ENCODE measurements at places on chromosomes 7 and 10.

DNA sequence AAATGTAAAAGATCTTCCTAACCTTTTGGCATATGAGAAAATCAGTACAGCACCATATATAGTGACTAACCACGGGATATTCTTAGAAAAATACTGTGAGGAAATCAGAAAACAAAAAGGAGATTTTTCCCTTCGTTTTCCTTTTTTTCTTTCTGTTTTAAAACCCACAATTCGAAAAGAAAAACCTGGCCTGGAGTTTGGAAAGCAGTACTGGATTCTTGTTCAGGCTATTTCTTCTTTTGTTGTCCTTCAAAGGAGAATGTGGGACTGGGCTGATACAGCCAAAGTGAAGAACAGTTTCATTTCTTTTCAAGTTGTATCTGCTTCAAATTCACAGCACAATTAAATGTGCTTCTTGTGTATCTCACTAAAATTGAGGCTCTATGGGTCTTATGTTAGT is 156.8 kb upstream of the PHYHIPL start:
- no peak for DNase-seq

DNA sequence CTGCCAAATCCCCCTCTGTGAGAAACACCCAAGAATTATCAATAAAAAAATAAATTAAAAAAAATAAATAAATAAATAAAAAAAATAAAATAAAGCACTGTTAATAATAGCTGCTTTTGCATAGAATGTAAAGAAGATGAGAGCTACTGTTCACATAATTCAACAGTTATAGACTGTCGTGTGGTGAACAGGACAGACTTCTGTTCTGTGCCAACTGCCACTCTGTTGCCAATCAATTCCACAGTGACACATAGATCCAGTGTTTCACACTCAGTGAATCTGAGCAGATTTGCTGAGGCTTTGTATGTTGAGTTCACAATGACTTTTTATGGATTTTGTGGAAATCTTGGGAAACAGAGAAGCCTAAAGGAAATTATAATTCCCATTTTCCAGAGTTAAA is 14.9 kb downstream of the ARHGAP19 start:
- DNase-seq = no peak

DNA sequence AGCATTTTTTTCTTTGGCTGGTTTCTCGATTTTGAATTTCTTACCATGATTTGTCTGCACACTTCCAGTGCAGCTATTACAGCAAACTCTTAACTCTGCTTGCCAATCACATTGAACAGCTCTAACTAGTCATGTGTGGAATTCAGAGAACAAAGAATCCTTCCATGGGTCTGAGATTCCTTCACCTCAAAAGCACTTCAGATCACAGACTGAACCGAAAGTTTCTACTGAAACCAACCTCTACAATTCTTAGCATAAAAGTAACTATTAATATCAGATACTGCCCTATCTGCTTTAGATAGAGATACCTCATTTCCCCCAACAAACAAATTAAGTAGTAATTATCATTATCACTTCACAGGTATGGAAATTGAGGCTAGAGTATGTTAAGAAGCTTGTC is 56.5 kb upstream of the SP4 start:
- DNase-seq = no peak

GRCh38 chr7:144812379-144813283 is 23.2 kb downstream of the TPK1 start:
- DNase-seq = no peak

DNA sequence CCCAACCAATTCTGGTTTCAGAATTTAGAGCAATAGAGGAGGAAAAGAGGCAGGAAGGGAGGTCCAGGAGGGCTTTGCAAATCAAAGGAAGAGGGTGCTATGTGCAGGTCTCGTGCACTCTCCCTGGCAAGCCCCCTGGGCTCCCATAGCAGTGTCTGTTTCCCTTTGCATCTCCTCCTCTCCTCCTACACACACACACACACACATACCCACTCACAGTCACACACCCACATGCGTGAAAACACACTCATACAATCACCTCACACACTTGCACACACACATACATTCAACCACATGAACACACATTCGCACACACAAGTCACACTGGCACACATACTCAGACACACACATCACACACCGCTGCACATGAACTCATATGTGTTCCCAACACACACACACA is 105.3 kb downstream of the OAT start:
- no peak for DNase-seq

GRCh38 chr7:20952916-20953315 is 166.2 kb upstream of the SP8 start:
- DNase-seq = no peak

DNA sequence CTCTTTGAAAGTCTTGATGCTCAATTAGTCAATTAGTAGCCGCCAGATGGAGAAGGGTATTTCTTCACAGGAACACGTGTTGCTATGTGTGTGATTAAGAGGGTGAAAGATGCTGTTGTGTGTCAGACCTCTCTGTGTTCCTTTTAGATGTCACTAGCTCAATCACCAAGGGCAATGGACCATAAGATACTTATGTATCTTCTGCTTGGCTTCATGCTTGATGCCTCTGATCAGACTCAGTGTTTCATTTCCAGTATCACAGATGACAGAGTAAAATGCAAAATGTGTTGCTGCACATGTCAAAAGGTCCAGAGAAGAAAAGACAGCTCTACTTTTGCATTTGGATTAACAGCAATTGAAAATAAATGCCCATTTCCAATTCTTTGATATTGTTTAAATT is 865.9 kb downstream of the CNTNAP2 start:
- DNase-seq = no peak

GRCh38 chr10:69732147-69732825 is 69.4 kb upstream of the COL13A1 start:
- no peak for DNase-seq

GRCh38 chr10:130805635-130806030 is 505.9 kb downstream of the TCERG1L start:
- no peak for DNase-seq

DNA sequence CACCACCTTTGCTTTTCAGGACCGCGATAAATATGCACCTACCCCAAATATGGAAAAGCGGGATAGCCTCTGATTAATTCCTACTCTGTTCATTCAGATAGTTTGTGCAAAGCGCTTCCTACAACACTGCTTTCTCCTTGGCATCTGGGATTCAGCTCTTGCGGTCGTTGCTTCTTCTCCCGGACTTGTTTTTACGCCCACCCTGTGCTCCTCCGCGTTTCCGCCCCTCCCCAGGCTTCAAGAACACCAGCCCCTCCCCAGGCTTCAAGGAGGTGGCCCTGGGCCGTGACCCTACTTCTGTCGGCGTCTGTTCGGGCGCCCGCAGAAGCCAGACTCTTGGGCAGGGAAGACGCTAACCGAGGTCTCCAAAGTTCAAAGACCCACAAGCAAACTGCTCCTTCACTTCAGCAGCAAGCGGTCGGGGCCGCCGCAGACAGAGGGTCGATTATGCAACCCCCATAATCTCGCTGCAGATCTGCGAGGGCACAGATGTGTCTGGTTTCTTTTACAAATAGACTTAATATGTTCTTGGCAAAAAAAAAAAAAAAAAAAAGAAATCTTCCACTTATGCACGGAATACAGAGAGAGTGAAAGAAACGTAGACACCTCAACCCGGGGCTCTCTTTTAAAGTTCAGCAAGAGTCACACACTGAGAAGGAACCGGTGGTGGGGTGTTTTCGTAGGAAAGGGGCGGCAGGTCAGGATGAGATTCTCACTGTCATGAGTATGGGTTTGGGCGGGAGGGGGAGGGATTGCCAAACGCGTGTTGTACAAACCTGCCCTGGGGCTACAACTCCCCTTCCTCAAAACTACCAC is 1.9 kb downstream of the DLX5 start:
- DNase-seq = no peak

GRCh38 chr7:101673951-101674350 is 44.9 kb upstream of the MYL10 start:
- DNase-seq = no peak

DNA sequence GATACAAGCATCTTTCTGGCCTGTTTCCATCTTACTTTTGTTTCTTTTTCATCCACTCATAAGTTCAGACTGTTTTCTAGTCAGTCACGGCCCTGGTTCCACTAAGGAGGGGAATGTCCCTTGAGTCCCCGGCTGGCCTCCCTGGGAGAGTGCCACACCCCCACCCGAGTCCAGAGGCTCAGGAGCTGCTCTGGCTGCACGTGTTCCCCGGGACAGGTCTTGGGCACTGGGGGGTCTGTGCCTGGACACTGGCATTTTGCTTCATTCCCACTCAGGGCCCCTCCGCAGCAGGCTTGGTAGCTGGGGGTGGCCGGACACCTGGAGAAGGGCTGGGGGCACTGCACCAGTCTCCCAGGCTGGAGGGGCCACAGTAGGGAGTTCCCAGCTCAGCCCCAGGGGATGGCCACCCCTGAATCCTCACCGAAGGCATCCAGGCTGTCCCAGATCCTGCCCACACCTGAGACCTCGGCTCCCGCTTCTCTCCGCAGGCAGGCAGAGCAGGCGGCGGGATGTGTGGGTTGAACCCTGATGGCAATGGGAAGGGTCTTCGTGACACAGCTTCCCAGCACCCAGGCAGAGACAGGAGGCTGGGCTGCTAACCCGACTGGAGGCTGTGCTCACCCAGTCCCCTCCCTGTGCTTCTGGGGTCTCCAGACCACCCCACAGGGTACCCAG is 92.3 kb downstream of the BMS1 start:
- no peak for DNase-seq

DNA sequence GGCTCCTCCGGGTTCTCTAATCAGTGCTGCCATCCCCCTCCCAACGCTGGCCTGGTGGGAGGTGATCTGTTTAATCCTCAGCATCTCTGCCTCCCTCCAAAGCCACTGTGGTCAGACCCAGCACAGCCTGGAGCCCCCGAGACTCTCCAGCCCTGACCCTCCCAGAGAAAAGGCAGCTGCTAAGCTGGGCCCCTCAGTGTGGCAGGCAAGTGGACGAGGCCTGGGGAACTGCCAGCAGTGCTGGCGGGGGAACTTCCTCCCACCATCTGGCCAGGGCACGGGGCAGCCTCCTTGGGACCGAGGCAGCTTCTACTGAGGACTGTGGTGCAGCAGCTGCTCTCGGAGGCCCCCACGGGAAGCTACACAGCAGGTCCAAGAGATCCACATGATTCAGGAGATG is 51.1 kb downstream of the DPYSL4 start:
- DNase-seq = no peak

GRCh38 chr10:101444058-101444898 is 90.3 kb downstream of the BTRC start:
- no peak for DNase-seq

DNA sequence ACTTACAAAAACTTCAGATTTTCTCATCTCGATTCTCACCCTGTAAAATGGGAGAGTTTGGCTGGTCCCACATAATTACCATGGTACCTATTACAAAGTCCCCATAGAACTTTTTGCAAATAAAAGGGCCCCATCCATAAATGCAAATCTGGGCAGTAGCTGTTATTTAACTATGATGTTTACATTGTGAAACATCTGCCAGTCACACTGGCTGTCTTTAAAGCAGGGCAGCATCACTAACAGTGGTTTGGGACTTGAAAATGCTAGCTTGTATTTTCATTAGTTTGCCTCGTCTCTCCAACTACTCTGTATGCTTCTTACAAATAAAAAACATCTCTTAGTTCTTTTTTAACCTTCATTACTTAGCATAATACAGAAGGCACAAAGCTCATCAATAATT is 240.7 kb downstream of the FZD1 start:
- no peak for DNase-seq

- DNase-seq = no peak
These were observed 486 bp downstream of the CACNA2D1 start for GRCh38 chr7:82443036-82443546.

DNA sequence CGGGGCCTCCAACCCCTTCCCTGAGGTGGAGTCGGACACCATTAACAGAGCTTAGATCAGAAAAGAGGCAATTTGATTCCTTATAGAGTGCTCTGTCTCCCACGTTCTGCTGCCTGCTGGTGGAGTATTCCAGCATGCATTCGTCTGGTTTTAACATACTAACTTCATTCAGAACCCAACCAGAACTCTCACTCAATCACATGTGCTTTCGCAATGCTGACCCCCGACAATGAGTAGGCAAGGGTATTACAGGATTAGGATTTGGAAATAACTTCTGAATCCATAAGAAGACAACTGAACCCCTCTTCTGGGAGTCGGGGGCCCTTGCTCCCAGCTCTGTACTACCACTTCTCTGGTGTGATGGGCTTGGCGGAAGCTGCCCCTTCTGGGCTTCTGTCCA is 55.7 kb upstream of the HABP2 start:
- DNase-seq = no peak

GRCh38 chr7:134044682-134045081 is 82.5 kb upstream of the LRGUK start:
- DNase-seq = no peak

DNA sequence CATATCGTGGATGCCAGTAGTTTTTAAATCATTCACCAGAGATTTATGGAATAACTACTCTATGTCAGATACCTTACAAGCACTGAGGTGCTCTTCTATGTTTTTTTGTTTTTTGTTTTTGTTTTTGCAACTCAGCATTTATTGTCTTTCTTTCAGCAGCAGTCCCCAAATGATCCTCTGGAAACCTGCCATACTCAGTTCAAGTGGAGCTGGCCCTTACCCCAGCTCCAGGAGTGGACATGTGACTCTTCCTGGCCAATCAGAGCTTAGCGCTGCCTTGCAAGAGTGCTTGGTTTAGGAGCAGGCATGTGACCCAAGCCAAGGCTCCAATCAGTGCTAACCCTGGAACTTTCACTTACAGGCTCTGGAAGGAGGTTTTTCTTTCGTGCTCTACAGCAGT is 356.6 kb upstream of the ZMIZ1 start:
- no peak for DNase-seq

DNA sequence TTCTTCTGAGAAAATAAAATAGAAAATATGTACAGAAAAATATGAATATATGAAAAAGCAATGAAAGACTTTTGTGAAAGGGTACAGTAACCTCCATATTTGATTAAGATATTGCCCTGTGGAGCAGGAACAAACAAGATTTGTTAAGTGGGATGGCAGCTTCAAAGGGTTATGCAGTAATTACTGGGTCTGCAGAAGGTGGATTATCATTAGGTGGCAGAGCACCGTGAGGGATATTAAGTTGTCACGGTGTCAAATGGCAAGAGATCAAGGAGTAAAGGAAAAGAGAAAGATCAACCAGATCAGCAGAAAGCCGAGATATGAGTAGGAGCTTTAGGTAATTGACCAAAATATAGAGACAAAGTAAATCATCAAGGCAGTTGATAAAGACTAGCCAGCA is 44.1 kb downstream of the DGKB start:
- DNase-seq = no peak

Measured in stimulated activated CD8-positive, alpha-beta memory T cell treated with anti-CD3 and anti-CD28 coated beads, Interleukin-12 subunit alpha, Interleukin-12 subunit beta, amount 100 ng/mL, for 1 hour (primary cell).